ENCODE measurements at places on chromosomes 1 and 21.

DNA sequence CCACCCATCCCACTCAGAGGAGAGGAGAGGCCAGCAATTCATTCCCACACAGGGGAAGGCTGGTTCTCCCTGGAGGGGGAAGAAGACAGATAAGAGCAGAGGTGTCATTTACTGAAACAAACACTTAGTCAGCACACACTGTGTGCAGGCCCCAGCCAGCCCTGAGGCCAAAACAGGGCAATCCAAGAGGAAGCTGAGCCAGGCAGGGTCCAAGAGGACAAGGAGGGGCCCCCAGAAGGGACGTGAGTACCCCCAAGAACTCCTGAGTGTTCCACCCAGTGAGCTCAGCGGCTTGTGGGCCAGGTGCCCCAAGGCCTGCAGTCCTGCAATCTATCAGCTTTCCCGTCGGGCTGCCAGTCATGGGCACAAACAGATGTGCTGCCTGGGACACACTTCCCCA, 15.8 kb downstream of the ADGRB2 start:
- no peak for DNase-seq

- DNase-seq: no peak
Measured at GRCh38 chr21:39597595-39597994, 15.1 kb upstream of the B3GALT5 start.

DNA sequence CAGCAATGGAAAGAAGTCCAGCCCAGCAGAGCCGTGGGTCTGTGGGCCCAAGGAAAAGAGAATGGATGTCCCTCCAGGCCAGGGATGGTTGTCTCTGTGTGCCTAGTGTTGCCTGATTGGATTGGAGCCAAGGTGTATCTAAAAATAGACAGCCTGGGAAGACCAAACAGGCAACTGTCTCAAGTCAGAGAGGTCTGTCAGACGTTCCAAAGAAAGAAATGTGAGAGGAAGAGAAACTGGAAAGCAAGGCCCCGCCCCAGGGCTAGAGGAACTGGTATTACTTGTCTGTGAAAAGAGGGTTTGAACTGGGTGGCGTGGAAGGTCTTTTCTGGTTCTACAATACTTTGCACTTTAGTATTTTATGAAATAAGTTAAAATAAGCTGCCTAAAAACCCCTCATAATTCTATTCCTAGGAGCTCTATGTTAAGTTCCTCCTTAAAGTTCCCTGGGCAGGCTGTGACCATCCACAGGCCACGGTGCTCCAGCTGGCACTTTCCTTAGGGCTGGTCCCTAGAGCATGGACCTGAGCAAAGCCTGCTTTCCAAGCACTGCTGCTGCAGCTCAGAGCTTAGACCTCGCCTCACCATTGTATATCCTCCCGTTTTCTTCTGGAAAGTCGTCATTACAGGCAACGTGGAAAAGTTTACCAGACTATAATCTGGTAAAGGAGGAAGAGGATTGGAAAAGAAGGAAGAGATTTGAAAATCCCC, 151.6 kb downstream of the DISC1 start:
- DNase-seq: peak; percentile 62

- no peak for DNase-seq
Measured at GRCh38 chr1:81848880-81849682, 48.3 kb downstream of the ADGRL2 start.

Data from NCI-H446 (cell line).